ENCODE measurements at places on chromosomes 4 and X.

- no peaks in the 10 kb centered on the region for H3K36me3 ChIP-seq
- no peak overlapping the region for H3K27ac ChIP-seq
- no peak for DNase-seq
- no peaks in the 10 kb centered on the region for H3K4me1 ChIP-seq
Measured at GRCh38 chrX:28586286-28586685, 960 bp upstream of the IL1RAPL1 start.

DNA sequence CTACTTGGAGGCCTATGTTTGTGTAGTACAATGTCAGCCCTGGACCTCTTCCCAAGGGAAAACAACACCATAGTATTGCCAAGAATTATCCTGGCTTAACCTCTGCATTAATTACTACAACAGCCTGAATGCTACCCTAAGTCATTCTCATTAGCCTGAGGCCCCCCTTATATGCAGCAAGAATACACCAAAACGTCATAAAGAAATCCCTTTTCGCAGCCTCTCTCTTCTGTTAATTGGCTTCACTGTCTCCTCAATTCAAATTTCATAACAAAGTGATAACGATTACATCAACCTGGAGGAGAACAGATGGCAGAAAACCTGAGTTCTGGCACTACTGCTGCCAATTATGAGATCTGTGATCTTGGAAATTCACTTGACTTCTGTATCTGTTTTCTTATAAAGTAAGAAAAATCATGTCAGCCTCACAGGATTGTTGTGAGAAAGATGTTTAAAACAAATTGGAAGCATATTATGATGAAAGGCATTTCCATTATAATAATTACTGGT is 1663.1 kb downstream of the STIM2 start:
- H3K4me1 ChIP-seq = no peaks in the 10 kb centered on the region
- H3K27me3 ChIP-seq = no peaks in the 10 kb centered on the region
- H3K27ac ChIP-seq = no peak overlapping the region
- no peak overlapping the region for H3K4me3 ChIP-seq
- DNase-seq = no peak
- H3K36me3 ChIP-seq = no peaks in the 10 kb centered on the region

- H3K36me3 ChIP-seq = no peaks in the 10 kb centered on the region
- no peak overlapping the region for H3K27ac ChIP-seq
- peaks cover 2% of the 10 kb centered on the region for H3K27me3 ChIP-seq
- no peak overlapping the region for H3K4me3 ChIP-seq
- DNase-seq = peak; percentile 22
- no peaks in the 10 kb centered on the region for H3K4me1 ChIP-seq
Measured at GRCh38 chrX:70262952-70263567, 3.1 kb upstream of the P2RY4 start.

DNA sequence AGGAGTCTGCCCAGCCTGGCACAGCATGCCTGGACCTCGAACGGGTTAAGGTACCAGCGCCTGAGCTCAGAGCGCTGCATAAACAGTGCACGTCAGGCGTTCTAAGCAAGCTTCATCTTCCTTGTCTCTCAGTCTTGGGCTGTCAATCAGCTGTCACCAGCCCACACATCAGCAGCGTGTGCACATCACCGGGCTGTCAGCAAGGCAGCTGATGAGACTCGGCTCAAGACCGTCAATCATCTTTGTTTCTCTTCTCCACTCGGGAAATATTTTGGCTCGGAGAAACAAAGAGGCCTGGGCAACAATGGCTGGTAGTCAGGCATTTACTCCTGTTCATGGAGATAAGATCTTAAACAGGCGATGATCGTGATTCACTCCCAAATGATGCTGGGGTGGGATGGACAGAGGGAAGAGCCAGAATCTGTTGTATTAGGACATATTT is 141.3 kb downstream of the LDB2 start:
- H3K27ac ChIP-seq = no peak overlapping the region
- no peaks in the 10 kb centered on the region for H3K27me3 ChIP-seq
- no peaks in the 10 kb centered on the region for H3K4me1 ChIP-seq
- no peak for DNase-seq
- H3K4me3 ChIP-seq = no peak overlapping the region
- H3K36me3 ChIP-seq = no peaks in the 10 kb centered on the region

- no peaks in the 10 kb centered on the region for H3K4me1 ChIP-seq
- H3K4me3 ChIP-seq = no peak overlapping the region
- no peaks in the 10 kb centered on the region for H3K36me3 ChIP-seq
- no peaks in the 10 kb centered on the region for H3K27me3 ChIP-seq
Measured at GRCh38 chr4:39205476-39205875, 23.1 kb downstream of the WDR19 start.

GRCh38 chr4:26185436-26185835 is 135.4 kb upstream of the RBPJ start:
- H3K4me3 ChIP-seq = no peak overlapping the region
- H3K36me3 ChIP-seq = no peaks in the 10 kb centered on the region
- H3K27ac ChIP-seq = no peak overlapping the region
- H3K27me3 ChIP-seq = no peaks in the 10 kb centered on the region
- no peak for DNase-seq
- no peaks in the 10 kb centered on the region for H3K4me1 ChIP-seq

GRCh38 chrX:23845351-23845817 is 62.4 kb downstream of the APOO start:
- no peaks in the 10 kb centered on the region for H3K36me3 ChIP-seq
- no peak for DNase-seq
- H3K4me3 ChIP-seq = no peak overlapping the region
- peaks cover 19% of the 10 kb centered on the region for H3K4me1 ChIP-seq
- no peaks in the 10 kb centered on the region for H3K27me3 ChIP-seq

DNA sequence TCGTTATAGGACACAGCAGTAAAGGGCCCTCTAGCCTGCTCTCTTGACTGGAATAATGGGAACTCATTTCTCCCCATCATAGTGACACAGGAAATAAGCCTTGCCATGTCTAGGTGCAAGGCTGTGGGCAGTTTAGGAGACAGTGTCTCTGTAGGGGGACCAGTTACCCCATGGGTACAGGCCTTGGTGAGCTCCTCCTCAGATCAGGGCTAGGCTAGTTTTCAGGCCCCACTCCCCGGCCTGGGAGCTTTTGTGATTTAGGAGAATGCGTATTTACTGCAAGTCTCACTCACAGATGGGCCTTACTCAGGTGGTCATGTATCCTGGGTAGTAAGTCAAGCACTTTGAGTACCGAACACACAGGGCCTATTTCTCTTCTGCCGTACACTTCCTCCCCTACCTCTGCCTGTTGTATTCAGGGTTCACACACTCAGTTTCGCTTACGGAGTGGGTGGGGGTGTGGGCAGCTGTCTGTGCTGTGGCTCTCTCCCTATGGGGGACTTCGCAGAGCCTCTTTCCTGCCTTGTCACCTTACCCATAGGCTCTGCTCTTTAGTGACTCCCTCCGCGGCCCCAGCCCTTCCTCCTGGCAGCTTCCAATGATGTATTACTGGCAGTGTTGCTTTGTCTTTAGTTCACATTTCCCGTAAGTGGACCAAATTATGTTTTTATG is 34.2 kb downstream of the FAM193A start:
- H3K27me3 ChIP-seq = no peaks in the 10 kb centered on the region
- no peak for DNase-seq
- H3K27ac ChIP-seq = no peak overlapping the region
- no peaks in the 10 kb centered on the region for H3K4me1 ChIP-seq

DNA sequence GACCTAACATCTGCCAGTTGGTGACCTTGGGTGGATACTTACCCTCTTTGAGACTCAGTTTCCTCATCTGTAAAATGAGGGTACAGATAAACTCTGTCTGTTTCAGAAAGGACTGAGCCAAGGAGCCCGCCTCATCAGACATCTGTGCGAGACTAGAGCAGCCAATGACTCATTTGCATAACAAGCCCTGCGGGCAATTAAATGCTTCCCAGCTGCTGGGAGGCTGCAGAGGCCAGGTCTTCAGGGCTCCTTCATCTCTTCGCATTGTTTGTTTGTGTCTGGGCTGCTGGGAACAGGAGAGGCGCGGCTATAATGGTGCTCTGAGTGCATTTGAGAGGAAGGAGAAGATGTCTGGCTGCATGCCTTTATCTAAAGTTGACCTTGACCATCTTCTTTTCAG is 85.0 kb downstream of the ADRA2C start:
- no peak for DNase-seq
- no peaks in the 10 kb centered on the region for H3K36me3 ChIP-seq
- peaks cover 2% of the 10 kb centered on the region for H3K27me3 ChIP-seq
- no peak overlapping the region for H3K4me3 ChIP-seq

GRCh38 chr4:38811297-38811696 is 6.7 kb upstream of the TLR1 start:
- no peak overlapping the region for H3K27ac ChIP-seq
- H3K36me3 ChIP-seq = no peaks in the 10 kb centered on the region
- no peaks in the 10 kb centered on the region for H3K4me1 ChIP-seq

DNA sequence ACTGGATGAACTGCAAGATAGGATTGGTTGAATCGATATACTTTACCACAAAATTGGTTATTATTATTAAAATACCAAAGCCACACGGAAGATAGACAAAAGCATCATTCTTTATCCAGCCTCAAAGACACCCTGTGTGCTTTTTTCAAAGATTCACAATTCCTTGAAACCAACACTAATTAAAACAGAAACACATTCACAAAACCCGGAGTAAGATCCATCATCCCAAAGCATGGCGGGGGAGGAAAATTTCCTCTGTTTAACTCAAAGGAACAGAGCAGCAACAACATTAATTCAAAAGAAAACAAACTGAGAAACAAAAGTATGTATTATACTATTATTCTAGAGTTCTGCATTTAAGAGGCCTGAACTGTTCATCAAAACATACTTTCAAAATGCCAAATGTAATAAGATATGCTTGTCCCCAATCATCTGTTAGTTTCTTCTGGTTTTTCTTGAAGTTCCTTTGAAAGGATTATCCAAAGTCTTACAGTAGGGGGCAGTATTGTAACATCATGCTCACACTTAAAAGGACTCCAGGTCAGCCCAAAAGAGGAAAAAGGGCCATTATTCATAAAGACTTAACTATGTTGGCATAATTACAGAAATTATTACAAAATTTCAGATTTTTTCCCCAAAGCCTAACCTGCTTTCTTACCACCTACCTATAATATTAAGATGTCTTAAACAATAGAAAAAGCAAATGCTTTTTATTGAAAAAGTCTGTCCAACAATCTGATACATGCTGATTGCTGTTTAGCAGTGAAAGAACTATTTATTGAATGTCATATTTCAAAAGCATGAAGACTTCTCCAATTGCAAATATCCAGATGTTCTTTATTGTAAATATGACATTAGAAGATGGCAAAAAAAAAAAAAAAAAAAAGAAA is 168.7 kb downstream of the SCFD2 start:
- no peaks in the 10 kb centered on the region for H3K4me1 ChIP-seq
- no peaks in the 10 kb centered on the region for H3K36me3 ChIP-seq
- DNase-seq = peak; percentile 36
- H3K27me3 ChIP-seq = no peaks in the 10 kb centered on the region
- no peak overlapping the region for H3K4me3 ChIP-seq

DNA sequence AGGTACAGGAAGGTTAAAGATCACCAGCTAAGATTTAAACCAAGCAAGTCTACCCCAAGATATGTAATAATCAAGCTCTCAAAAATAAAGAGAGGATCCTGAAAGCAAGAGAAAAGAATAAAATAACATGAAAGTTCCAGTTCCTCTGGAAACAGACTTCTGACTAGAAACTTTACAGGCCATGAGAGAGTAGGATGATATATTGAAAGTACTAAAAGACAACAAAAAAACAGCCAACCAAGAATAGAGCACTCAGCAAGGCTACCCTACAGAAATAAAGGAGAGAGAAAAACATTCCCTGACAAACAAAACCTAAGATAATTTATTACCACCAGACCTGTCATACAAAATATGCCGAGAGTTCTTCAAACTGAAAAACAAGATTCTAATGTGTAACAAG is 450.5 kb downstream of the ARAP2 start:
- H3K36me3 ChIP-seq = no peaks in the 10 kb centered on the region
- no peak for DNase-seq
- no peak overlapping the region for H3K4me3 ChIP-seq

DNA sequence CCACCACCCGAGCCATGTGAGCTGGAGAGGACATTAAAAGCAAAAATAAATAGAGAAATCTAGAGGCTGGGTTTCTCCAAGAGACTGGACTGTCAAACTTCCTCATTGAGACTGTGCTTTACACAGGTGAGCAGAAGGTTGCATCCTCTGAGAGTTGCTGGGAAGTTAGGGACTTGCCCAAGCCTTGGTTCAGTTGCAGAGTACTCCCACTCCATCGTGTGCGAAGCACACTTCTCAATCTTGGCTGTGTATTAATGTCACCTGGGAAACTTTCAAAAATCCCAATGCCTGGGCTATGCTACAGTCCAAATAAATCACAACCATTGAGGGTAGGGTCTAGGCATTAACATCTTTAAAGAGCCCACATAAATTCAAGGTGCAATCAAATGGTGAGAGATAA is 89.2 kb downstream of the ZNF330 start:
- no peak overlapping the region for H3K4me3 ChIP-seq
- H3K4me1 ChIP-seq = no peaks in the 10 kb centered on the region
- no peak for DNase-seq
- no peaks in the 10 kb centered on the region for H3K27me3 ChIP-seq
- no peak overlapping the region for H3K27ac ChIP-seq

DNA sequence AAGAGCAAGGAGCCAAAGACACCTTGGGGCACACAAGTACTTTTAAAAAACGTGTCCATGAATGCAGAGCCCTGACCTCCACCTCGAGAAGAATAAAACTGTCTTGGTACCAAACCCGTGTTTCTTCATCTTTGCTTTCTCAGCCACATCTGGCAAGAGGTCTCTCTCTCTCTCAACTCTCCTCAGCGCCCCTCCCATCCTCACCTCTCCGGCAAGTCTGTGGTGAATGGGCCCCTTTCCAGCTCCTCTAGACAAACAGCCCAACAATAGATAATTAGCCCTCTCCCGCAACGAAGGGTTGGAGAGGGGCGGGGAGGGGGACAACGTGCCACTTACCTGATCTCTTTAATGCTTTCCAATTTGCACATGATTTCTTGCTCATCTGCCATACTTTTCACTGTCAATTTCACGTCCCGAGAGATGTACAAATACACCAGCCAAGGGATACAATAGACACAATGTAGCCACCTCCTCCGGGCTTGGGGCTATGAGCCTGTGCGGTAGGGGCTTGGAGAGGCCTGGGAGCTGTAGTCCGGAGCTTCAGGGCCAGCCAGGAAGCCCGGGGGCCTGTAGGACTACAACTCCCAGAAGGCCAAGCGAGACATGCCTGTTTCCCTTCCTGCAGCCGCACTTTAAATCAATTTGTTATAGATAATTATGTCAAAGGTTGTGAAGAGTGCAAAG is at the start of gene ZC4H2:
Gene ZC4H2 (minus strand): TSS at position 462 of the 684 bp plus-strand sequence. CDS start 73 bp downstream, at position 389.
- H3K27me3 ChIP-seq = no peaks in the 10 kb centered on the region
- DNase-seq = peak; percentile 27
- H3K4me1 ChIP-seq = no peaks in the 10 kb centered on the region
- H3K36me3 ChIP-seq = no peaks in the 10 kb centered on the region

DNA sequence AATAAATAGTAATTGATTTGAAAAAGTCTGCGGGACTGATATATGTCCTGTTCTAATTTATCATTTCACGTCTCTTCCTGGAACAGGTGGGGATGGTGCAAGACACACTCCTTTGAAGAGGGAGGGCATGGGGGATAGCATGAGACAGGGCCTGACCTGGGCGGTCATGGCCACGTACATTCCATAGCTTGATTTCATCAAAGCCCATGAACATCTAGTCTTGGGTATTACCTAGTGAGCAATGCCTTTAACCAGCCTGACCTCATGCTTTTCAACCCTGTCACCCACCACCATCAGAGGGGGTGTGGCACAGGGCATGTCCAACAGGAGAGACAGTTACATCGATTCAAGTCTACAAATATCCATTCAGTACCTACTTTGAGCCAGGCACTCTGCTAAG is 52.3 kb upstream of the HOPX start:
- no peak overlapping the region for H3K4me3 ChIP-seq
- no peak for DNase-seq
- no peaks in the 10 kb centered on the region for H3K36me3 ChIP-seq
- H3K27me3 ChIP-seq = no peaks in the 10 kb centered on the region
- H3K4me1 ChIP-seq = no peaks in the 10 kb centered on the region

Measured in Panc1 (cell line).